Fibroblast of skin of right quadriceps (primary cell): ENCODE measurements at places on chromosomes 13 and 19.
A peak's percentile ranks its signal among the peaks of the same experiment; 100 is the strongest.

DNA sequence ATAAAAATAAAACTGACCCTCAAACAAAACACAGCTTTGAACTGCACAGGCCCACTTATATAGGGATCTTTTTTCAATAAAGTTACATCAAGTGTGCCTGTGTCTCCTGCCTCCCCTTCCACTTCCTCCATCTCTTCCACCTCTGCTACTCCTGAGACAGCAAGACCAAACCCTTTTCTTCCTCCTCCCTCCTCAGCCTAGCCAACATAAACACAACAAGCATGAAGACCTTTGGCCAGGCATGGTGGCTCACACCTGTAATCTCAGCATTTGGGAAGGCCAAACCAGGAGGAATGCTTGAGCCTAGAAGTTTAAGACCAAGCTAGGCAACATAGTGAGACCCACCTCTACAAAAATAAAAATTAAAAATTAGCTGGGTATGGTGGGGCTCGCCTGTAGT, 72.6 kb downstream of the ELF1 start:
- no peak for DNase-seq

DNA sequence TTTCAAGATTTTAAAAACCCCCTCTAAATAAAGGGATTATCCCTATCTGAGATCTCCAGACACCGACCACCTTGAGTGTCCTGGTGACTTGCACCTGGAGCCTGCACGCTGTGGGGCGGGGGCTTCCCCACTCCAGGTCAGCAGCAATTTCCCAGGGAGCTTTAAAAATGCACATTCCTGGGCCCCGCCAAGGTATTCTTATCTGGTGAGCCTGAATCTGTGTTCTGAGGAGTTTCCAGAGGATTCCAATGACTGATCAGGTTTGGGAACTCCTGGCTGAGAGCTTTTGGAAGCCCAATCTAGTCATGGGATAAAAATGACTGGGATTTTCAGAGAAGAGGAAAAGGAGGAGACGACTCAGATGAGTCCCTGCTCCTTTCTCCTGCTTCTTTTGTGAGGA, 66.1 kb downstream of the FGF9 start:
- no peak for DNase-seq

GRCh38 chr19:32238076-32238475, 107.3 kb upstream of the ZNF507 start:
- no peak for DNase-seq

- no peak for DNase-seq
Observed at GRCh38 chr19:54458648-54459281, 4.8 kb downstream of the LENG9 start.

- no peak for DNase-seq
Observed at GRCh38 chr19:55176076-55176475, 4.0 kb downstream of the SYT5 start.

DNA sequence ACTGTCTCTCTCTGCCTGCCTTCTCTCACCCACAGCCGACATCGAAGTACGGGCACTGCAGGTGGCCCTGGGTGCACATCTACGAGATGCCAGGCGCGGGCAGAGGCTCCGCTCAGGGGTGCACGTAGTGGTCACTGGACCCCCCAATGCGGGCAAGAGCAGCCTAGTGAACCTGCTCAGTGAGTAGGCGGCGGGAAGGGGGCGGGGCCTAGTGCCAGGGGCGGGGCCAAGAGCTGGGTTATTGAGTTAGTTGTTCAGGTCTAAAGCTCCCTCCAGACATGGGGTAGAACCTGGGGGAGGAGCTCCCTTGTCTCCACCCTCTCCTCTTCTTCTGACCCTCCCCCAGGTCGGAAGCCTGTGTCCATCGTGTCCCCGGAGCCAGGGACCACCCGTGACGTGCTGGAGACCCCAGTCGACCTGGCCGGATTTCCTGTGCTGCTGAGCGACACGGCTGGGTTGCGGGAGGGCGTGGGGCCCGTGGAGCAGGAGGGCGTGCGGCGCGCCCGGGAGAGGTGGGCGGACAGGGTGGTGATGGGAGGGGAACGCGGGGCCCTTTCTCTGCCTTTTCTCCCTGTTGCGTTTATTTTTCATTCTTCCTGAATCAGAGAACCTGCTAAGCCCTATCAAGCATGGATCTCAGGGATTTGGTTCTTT, 1.9 kb downstream of the GTPBP3 start:
- no peak for DNase-seq

DNA sequence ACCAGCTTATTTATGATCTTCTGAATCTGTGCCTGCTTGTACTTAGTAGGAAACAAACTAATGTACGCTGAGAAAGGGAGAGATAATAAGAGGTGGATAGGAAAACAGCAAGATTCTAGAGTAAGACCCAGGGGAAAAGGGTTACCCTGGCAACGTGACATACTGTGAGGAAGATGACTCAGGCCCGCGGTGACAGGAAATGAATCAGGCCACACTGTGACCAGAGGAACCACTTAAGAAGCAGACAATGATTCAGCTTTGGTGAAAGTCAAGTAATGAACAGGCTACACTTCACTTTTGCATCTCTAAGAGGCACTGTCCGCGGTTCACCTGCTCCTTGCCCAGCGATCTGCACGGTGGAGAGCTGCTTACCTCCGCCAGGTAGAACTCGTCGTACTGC, 158.2 kb downstream of the NALCN start:
- DNase-seq: peak; percentile 93

- DNase-seq: no peak
Observed at GRCh38 chr19:3196064-3196932, 10.6 kb downstream of the NCLN start.

GRCh38 chr19:45457776-45458175, 10.0 kb upstream of the FOSB start:
- no peak for DNase-seq

GRCh38 chr13:64471916-64472315, 2758.2 kb downstream of the PCDH9 start:
- DNase-seq: peak; percentile 66

- peak; percentile 95 for DNase-seq
Observed at GRCh38 chr13:73216381-73216831, 157.6 kb downstream of the KLF5 start.

GRCh38 chr13:106527826-106528225, 7.6 kb downstream of the EFNB2 start:
- DNase-seq: no peak

- DNase-seq: no peak
Observed at GRCh38 chr13:25118378-25118905, 22.5 kb downstream of the PABPC3 start.

DNA sequence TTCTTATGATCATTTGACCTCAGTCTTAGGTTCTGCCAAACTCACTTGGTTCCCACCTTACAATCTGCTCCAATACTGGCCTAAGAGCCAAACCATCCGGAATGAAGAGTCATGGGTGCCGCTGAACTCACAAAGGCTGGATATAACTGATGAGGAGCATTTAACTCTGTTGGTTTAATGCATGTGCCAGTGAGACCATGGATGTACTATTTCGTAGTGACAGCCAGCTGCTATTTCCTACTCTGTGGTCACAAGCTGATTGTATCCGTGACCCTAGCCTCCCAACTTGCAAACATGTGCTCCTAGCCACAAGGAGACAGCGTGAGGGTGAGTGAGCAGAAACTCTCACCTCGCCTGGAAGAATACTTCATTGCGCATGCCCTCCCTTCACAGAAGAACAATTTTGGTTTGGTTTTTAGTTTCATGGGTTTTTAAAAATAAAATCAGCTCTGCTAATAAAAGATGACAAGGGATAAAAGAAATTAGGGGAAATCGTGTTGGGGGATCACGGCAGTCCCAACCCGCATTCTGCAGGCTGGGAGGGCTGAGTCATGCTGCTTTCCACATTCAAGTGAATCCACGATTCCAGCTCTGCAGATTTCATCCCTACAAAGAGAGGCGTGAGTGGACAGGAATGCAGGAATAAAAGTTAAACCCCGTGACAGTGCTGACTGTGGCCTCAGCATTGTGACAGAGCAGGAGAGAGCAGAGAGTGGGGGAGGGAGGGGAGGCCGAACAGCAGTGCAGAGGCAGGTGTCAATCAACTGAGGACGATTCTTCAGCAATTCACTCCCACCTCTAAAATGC, 66.8 kb upstream of the RAP2A start:
- DNase-seq: peak; percentile 80

GRCh38 chr13:34751044-34751443, 191.0 kb upstream of the NBEA start:
- DNase-seq: no peak
